Tongue (tissue), 3 donors: ENCODE measurements at places on chromosomes 4 and X. TPM values are rescaled to one million over a fixed set of nuclear protein-coding genes. Genes with fewer than 3 reads are reported as not detected.

Gene RTL5
- total RNA-seq, result 7.3 TPM

Gene GLUD2
- total RNA-seq, result 2.8 TPM

Gene PASD1
- not detected for total RNA-seq

Gene AMBN
- total RNA-seq, result not detected

Gene TMEM35A
- total RNA-seq, result 1.7 TPM

Gene SPANXA2
- not detected for total RNA-seq

Gene PABPC5
- 10.7 TPM for total RNA-seq
